ENCODE measurements at places on chromosomes 6 and 20.

GRCh38 chr6:19452495-19452894 is 384.7 kb upstream of the ID4 start:
- no peak for DNase-seq

DNA sequence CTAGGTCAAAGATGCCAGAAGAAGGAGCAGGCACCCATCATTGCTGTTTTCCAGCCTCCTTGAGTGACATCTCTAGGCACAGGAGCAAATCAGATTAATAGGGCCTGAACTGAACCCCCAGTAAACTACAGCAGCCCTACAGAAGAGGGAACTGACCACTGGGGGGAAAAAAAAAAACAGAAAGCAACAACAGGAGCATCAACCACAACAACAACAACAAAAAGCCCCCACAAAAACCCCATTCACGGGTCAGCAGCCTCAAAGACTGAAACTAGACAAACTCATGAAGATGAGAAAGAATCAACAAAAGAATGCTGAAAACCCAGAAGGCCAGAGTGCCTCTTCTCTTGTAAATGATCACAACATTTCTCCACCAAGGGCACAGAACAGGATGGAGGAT is 537.4 kb upstream of the BTBD3 start:
- DNase-seq = no peak

GRCh38 chr20:40016392-40016791 is 672.6 kb downstream of the MAFB start:
- DNase-seq = no peak

- DNase-seq = no peak
Measured at GRCh38 chr6:80217794-80218193, 111.3 kb downstream of the BCKDHB start.

- DNase-seq = no peak
Measured at GRCh38 chr6:107342144-107342543, 117.2 kb downstream of the PDSS2 start.

- no peak for DNase-seq
Measured at GRCh38 chr6:43037197-43037596, 15.8 kb downstream of the RRP36 start.

DNA sequence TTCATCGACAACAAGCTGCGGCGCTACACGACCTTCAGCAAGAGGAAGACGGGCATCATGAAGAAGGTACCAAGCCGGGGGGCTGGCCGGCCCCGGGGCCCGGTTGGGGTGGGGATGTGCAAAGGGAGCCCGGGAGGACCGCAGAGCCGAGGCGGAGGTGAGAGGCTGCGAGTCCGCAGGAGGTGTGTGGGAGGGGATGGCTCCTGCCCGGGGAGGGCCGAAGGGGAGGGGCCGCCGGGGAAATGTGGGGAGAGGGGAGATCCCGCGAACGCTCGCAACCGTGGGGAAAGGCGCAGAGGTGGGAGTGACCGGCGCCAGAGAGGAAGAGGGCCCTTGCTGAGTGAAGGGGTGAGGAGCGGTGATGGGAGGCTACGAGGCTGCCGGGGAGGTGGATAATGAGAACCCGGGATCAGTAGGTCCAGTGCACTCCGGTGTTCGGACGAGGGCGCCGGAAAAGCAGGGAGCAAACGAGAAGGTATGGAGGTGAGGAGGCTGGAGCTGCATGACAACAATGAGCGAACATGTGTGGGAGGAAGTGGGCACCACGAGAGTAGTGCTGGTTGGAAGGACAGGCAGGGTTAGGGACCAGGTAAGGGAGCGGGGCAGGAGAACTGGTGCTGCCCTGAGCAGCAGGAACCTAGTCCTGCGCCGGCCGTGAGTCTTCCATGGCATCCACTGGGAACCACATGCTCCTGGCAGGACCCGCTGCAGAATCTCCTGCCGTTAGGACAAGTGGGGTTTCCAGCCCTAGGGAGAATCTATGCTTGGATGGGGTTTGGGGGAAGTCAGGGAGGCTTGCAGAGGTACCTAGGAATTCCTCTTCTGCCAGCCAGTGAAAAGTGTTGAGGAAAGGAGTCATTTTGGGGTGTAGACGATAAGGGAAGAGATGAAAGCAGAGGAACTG is 1.3 kb downstream of the SRF start:
- peak; percentile 12 for DNase-seq

GRCh38 chr20:45611054-45611453 is 18.5 kb upstream of the WFDC10A start:
- no peak for DNase-seq

GRCh38 chr6:25684565-25684964 is 32.5 kb downstream of the SCGN start:
- DNase-seq = no peak

- no peak for DNase-seq
Measured at GRCh38 chr6:2817903-2818443, 23.7 kb downstream of the SERPINB1 start.

DNA sequence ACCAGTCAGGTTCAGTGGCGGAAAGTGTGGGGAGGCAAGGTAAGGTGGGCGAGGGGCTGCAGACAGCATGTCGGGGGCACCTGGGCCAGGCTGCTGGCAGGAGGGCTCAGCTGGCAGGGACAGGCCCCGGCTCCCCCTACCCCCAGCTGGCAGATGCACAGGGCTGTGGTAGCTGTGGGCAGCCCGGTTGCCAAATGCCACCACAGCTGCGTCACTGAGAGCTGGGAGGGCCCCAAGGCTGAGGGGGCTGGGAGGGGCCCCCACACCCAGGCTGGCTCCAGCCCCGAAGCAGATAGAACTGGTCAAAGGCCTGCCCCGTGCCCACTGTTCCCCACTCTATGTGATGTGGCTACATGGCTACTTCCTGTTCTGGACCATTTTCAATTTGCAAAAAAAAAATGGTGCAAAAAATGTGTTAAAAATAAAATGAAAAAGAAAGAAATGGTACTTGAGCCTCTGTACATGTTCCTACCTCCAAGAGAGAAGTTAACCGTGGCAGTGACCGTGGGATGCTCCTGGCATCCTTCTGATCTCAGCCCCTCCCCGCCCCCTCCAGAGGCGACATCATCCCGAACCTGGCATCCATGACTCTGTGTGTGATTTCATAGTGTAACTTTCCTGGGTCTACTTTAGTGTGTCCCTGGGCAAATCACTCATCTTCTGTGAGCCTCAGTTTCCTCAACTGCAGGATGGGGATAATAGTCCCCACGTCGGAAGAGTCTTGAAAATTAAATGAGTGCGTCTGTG is 64.4 kb downstream of the UBE2V1 start:
- DNase-seq = no peak

DNA sequence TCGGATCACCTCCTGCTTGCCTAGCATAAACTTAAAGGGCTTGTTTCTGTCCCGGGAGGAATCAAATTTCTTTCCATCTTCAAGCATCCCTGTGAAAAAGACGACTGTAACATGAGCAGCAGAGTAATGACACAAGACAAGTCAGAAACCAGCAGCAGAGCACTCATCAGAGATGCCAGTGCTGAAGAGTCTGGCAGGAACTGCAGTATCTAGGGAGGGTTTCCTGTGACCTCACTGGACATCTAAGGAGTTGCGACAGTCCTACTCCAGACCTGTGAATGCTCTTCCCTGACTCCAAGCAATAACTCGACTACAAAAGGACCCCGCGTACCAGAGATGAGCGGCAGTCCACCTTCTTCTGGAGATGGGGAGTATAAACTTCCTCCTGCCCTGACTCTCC is 17.3 kb downstream of the FKBP1A start:
- DNase-seq = no peak

- no peak for DNase-seq
Measured at GRCh38 chr6:22766979-22767378, 197.6 kb downstream of the HDGFL1 start.

DNA sequence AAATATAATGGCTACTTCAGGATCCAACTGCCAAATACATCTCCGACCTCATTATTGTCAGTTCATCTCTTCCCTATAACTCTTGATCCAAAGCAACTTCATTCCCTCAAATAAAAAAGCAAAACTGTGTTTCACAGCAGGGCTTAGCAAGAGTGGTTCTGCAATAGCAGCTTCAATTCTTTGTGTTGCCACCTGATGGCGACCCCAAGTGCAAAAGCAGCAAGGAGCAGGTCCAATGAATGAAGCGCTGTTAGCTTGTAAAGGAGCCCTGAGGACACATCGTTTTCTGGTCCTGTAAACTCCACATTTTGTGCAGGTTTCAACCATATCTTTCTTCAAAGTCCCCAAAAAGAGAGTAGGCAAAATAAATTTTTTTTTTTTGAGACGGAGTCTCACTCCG is 19.6 kb downstream of the RTN4IP1 start:
- DNase-seq = no peak

GRCh38 chr6:149077208-149077607 is 240.3 kb upstream of the TAB2 start:
- DNase-seq = no peak

Data from stimulated activated CD4-positive, alpha-beta T cell treated with anti-CD3 and anti-CD28 coated beads, TNF-alpha, amount 100 ng/mL, for 1 hour (primary cell).